Activated naive CD4-positive, alpha-beta T cell treated with anti-CD3 and anti-CD28 coated beads, Interleukin-2, amount 50 U/mL, for 16 hours (primary cell): ENCODE measurements at places on chromosomes 5 and 9.
A peak's percentile ranks its signal among the peaks of the same experiment; 100 is the strongest.

GRCh38 chr5:138339091-138339456 lies 1.0 kb downstream of the FAM53C start:
- DNase-seq, result no peak

GRCh38 chr5:27474395-27474794 lies 436.0 kb upstream of the CDH9 start:
- no peak for DNase-seq

GRCh38 chr9:131012396-131012917 lies 3.5 kb downstream of the LAMC3 start:
- DNase-seq, result no peak

DNA sequence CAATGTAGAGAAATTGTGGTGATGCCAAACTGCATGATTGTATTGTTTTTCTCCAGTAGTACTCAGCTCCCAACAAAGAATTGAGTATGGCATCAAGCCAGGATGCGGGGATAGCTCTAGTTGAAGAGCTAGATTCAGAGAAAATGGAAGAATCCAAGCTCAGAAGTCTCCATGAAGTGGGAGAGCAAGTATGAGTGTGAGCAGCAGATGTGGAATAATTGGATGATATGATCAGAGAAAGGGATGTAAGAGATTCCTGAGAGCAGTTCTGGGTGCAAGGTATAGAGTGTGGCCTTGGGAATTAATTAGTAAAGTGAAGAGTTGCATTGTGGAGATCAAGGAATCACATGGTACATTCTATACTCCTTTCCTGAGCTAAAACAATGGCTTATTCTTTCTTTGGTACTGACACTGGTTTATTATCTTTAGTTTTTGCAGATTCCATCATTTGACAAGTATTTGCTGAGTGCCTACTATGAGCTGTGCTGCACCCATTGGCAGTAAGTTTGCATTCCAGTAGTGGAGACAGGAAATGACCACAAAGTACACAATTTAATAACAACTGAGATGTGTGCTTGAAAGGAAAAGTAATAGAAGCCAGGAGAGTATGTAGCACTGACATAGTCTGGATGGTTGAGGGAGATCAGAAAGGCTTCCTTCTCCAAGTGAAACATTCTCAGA lies 177.1 kb downstream of the CPLANE1 start:
- no peak for DNase-seq

GRCh38 chr9:109640580-109641371 lies 139.2 kb upstream of the PALM2AKAP2 start:
- no peak for DNase-seq

DNA sequence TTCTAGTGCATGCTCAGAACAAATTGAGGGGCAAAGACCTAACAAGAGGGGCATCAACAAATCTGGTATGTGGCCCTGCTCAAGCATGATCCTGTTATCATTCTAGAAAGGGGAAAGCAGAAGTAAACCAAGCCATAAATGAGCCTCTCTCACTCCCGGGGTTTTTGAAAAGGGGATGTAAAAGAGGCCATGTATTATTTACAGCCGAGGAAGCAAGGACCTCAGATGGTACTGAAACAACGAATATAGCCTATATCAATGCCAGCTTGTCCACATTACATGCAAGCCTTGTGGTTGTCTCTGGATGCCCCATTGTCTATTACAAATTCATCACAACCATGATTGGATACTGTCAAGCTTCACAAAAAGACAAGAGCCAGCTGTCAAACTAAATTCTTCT lies 211.3 kb downstream of the DCP2 start:
- no peak for DNase-seq

- DNase-seq, result no peak
Observed at GRCh38 chr9:4430432-4431261, 59.6 kb upstream of the SLC1A1 start.

GRCh38 chr5:154709368-154710305 lies 45.5 kb upstream of the LARP1 start:
- no peak for DNase-seq

- no peak for DNase-seq
Observed at GRCh38 chr5:154475591-154476353, 2.3 kb downstream of the HAND1 start.

DNA sequence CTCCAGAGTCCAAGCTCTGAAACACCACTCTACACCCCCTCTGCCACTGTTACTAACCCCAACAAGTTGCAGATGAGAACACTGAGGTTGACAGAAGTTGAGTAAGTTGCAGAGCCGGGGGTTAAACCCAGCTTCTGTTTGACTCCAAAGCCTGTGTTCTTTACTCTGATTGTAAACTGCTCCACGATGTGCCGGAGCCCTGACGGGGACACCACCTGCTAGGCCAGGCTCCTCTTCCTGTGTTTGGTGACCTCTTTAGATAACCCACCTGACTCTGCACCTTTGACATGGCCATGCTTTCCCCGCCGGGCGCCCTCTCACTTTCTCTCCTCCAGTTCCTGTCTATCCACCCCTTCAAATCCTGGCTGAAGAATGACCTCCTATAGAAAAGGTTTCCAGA lies 96.7 kb downstream of the PAX5 start:
- no peak for DNase-seq

DNA sequence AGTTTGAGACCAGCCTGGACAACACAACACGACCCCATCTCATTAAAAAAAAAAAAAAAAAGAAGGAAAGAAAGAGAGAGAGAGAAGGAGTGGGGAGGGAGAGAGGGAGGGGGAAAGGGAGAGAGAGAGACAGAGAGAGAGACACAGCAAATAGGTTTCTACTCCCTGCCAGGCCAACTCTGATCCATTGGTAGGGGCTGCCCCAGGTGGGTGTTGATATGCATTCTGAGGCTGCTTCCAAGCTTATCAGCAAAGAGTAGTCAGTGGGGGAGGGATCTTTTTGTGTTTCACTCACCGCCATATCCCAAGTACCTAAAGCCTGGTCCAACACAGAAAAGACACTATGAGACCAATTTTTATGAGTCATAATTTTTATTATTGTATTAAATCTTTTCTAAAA lies 57.0 kb upstream of the SAP30L start:
- no peak for DNase-seq

DNA sequence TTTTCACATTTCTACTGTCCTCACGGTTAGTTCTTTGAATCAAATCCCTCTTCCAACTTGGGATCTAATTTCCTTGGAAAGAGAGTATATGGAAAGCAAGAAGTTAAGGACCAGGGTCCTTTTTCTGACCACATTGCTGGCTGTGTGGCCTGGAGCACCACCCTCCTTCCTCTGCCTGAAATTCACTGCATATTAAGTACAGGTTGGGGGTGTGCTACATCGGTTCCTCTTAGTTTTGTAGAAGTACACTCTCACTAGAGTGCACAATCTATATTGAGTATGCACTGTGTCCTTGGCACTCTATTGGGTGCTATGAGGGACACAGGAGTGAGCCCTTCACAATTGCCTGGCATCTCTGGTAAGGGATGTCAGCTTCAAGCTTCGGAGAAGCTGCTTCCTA lies 53.8 kb upstream of the KLF9 start:
- DNase-seq, result no peak

GRCh38 chr5:90161414-90161813 lies 248.1 kb downstream of the CETN3 start:
- no peak for DNase-seq

DNA sequence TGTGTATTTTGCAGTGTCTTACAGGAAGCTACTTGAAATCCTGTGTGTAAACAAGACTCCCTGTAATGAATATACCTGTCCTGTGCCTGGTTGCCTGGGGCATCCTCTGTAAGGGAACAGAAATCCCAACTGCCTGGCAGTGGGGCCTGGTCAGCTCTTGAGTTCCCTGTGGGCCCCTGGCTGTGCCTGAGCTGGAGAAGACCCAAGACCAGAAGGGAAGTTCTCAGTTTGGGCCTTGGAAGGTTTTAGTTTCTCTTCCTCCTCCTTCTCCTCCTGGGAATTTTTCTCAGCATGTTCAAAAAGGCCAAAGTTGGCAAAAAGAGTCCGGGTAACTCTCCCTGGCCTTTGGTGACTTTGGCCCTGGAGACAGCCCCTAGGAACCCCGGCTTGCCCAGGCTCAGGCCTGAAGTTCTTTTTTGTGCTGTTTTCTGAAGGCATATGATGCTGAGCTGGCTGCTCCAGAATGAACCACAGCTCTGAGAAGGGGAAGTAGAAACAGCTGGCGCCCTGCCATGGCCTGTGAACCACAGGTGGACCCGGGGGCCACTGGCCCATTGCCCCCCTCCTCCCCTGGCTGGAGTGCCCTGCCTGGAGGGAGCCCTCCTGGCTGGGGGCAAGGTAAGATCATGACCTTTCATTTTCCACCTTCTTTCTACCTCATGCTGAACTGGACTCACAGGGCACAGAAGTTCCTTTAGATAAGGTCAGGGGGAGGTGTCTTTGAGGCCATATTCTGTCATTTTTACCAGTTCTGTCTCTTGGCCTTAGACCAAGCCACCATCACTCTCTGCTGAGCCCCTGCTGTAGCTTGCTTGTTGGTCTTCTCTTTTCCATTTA lies 5.8 kb downstream of the TMEM268 start:
- no peak for DNase-seq

GRCh38 chr5:142098931-142099330 lies 9.6 kb upstream of the NDFIP1 start:
- no peak for DNase-seq

DNA sequence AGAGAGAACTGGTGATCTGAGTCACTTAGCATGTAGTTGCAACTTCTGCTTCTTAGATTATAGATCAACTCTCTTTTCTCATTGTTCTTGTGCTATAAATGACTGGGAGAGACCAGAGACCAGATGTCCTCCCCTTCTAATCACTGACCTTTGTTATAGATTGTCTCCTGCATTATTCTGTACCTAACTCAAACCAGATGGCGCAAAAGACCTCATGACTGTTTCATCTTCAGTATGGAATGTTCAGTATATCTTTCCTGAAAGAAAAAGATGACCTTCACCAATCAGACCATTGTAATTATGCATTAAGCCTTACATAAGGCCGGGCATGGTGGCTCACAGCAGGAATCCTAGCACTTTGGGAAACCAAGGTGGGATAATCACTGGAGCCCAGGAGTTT lies 30.5 kb upstream of the ADAM19 start:
- no peak for DNase-seq

GRCh38 chr9:95000821-95001220 lies 274.3 kb downstream of the AOPEP start:
- no peak for DNase-seq

GRCh38 chr5:99025298-99026045 lies 96.7 kb upstream of the CHD1 start:
- DNase-seq, result no peak

- DNase-seq, result no peak
Observed at GRCh38 chr9:21119093-21119770, 22.4 kb downstream of the IFNW1 start.

DNA sequence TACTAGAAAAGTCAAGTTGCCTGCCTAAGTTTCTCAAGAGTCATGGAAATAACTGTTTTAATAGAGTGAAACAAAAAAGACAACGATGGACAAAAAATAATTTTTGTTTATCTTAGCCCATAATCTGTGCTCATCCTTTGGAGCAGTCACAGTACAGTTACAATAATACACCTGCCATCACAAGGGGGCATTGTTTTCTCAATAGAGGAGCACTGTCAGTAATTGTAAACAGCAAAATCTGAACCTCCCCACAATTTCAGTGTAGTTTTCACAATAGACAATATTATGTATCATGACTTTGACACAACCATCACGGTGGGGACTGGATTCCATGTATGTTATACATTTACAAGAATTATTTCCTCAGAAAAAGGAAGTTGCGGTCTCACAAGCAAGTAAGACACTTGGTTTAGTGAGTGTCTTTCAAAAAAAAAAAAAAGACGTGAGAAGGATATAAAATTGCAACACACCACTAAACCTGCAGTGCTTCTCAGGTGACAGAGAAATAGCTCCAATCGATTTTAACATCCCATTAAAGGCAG lies 586.3 kb downstream of the PTPRD start:
- DNase-seq, result no peak

DNA sequence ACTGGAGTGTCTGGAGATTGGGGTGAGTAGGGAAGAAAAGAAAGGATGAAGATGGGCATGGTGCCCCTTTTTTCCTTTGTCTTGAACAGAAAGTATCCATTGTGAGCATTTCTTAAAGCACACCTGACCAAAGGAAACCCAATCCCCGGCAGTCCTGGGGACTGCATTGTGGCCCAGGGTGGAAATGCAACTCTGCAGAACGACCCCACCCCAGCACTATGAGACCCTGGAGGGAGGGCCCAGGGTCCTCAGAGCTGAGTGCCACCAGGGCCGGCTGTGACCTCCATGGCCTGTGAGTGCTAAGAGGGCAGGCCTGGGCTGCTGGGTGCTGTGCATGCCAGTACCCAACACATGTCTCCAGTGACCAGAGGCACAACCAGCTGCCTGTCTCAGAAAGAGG lies 18.5 kb downstream of the EEIG1 start:
- DNase-seq, result no peak

DNA sequence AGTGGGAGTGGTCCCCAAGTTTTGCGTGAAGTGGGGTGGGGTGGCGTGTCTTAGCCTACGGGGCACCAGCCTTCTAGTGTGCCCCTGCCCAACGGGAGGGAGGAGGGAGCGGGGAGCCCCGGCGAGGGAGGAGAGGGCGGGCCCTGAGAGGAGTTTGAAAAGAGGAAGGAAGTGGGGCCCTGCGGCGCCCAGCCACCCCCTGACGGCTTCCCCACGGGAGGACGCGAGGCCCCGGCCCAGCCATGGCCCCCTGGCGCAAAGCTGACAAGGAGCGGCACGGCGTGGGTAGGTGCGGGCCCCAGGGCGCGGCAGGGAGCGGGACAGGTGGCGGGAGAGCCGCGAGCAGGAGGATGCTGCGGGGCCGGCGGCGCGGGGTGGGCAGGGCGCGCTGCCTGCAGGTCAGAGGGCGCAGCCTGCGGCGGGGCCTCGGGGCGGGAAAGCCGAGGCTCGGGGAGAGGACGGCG lies at the start of gene DOCK2:
Gene DOCK2, plus strand, starts transcription at position 191 of the 464 bp plus-strand sequence. Its CDS starts 52 bp downstream, at position 243.
- DNase-seq, result peak; percentile 68

GRCh38 chr5:66080664-66081063 lies 63.4 kb upstream of the SREK1 start:
- no peak for DNase-seq

GRCh38 chr9:110975278-110975677 lies 63.0 kb downstream of the LPAR1 start:
- no peak for DNase-seq

DNA sequence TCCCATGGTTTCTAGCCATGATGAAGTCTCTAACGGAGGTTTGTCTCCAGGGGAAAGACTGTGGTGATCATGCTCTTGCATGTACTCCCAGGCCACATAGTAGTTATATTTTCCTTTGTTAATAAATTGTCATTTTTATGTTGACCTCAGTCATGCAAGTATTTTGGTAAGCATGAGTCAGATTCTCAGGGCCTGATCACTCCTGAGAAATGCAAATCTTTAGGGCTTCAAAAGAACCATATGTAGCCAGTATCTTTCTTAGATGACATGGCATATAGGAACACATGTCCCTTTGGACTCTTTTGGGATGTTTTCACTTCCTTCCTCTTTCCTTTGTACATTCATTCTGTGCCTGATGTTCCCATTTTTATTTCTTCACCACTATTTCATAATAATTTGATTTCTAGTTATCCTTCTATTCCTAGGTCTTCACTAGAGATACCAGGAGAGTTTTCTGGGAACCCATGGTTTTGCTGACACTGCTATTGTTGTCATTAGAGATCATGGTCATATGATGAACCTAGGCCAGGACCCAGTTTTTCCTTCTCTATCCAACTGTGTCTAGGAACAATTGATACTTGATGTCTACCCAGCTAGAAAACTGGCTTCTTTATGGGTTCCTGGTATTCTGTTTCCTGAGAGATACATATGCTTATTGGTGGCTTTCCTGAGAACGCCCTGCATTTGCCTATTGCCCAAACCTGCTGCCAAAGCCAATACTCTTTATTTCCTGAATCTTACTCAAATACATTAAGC lies 248.1 kb upstream of the NREP start:
- DNase-seq, result no peak

GRCh38 chr5:172985596-172985995 lies 2.0 kb downstream of the ATP6V0E1 start:
- no peak for DNase-seq
